Kidney epithelial cell (primary cell): ENCODE measurements at places on chromosomes 12 and 14. TPM values are rescaled to one million over a fixed set of nuclear protein-coding genes. Genes with fewer than 3 reads are reported as not detected.

DNA sequence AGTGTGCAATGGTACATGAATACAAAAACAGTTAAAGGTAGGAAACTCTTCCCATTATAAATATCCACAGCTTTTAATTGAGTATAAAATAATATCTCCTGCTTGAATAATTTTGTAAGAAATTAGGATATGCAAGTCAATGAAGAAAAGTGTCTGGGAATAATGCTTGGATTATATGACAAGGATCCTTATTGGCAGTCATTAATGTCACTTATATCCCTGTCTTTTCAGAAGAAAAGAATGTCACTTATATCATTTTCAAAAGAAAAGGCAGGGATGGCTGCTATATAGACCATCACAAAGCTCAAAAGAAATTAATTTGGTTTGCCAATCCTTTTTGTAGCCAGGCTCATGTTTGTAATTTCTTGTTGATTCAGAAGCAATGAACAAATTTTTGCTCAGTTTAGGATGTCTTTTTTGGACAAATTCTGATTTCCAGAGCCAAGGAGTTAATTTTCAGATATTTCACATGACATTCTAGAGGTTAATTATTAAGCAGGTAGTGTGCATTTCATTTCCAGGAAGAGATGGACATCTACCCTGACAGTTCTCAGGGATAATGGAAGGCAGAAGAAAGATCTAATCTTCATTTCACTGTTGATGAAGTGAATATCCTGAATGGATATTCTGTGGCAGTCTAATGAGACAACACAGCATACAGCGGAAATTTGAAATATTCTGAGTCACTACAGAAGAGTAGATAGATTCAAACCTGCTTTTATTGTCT is 299.8 kb downstream of the RPS29 start:
- DNase-seq, result no peak

OR10P1 gene
- total RNA-seq, result not detected in 2 replicates

HOXC4 gene
- 1.3 and 2.5 TPM in 2 replicates for total RNA-seq

ANO2 gene
- total RNA-seq, result 0.48 and 1.5 TPM in 2 replicates
